ENCODE measurements at places on chromosomes 13 and 19.

DNA sequence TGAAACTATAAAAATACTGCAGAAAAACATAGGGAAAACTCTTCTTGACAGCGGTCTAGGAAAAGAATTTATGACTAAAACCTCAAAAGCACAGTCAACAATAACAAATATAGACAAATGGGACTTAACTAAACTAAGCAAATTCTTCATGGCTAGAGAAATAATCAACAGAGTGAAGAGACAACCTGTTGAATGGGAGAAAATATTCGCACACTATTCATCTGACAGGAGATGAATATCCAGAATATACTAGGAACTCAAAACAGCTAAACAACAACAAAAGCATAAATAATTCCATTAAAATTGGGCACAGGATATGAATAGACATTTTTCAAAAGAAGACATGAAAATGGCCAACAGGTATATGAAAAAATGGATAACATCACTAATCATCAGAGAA, 303.6 kb upstream of the PRR20A start:
- H3K27ac ChIP-seq, result no peak overlapping the region
- no peaks in the 10 kb centered on the region for H3K36me3 ChIP-seq
- H3K27me3 ChIP-seq, result no peaks in the 10 kb centered on the region
- DNase-seq, result no peak

GRCh38 chr19:36418287-36419001, at the start of gene ZFP82:
Gene ZFP82, minus strand, starts transcription at chr19:36418644. Its CDS starts 8,855 bp downstream, at chr19:36409789.
- H3K27me3 ChIP-seq, result no peaks in the 10 kb centered on the region
- no peaks in the 10 kb centered on the region for H3K36me3 ChIP-seq
- peak within 1 kb of the TSS; percentile 93 for H3K4me3 ChIP-seq
- DNase-seq, result peak; percentile 95
- H3K4me1 ChIP-seq, result peaks cover 12% of the 10 kb centered on the region

- peaks cover 83% of the 10 kb centered on the region for H3K27me3 ChIP-seq
- H3K27ac ChIP-seq, result no peak within 1 kb of the TSS
- DNase-seq, result no peak
- H3K4me1 ChIP-seq, result peaks cover 21% of the 10 kb centered on the region
These were observed at the start of gene RTBDN for GRCh38 chr19:12834566-12834943. Gene RTBDN, minus strand, starts transcription at chr19:12834579. Its CDS starts 4,600 bp downstream, at chr19:12829979.

GRCh38 chr19:4977299-4978174, 8.6 kb downstream of the KDM4B start:
- H3K27ac ChIP-seq, result no peak overlapping the region
- peaks cover 35% of the 10 kb centered on the region for H3K4me1 ChIP-seq
- peak; percentile 72 for DNase-seq
- no peaks in the 10 kb centered on the region for H3K27me3 ChIP-seq
- H3K4me3 ChIP-seq, result no peak overlapping the region
- H3K36me3 ChIP-seq, result peaks cover 7% of the 10 kb centered on the region

DNA sequence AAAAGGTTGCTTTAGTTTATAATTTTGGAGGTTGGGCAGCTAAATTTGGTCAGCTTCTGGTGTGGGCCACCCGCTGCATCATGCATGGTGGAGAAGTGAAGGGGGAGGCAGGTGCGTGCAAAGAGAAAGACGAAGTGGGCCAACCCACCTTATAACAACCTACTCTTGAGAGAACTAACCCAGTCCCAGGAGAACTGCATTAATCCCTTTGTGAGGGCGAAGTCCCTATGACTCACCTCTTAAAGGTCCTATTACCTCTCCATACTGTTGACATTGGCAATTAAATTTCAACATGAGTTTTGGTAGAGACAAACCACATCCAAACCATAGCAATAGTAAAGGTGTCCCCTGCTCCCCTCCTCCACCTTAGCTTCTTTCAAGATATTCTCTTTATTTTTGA, 7.7 kb upstream of the FGF9 start:
- H3K4me1 ChIP-seq, result no peaks in the 10 kb centered on the region
- no peak overlapping the region for H3K27ac ChIP-seq
- no peak overlapping the region for H3K4me3 ChIP-seq
- DNase-seq, result no peak
- H3K36me3 ChIP-seq, result no peaks in the 10 kb centered on the region

GRCh38 chr13:106220211-106220610, 315.3 kb downstream of the EFNB2 start:
- no peaks in the 10 kb centered on the region for H3K27me3 ChIP-seq
- no peak overlapping the region for H3K27ac ChIP-seq
- DNase-seq, result no peak
- no peaks in the 10 kb centered on the region for H3K4me1 ChIP-seq
- H3K36me3 ChIP-seq, result no peaks in the 10 kb centered on the region

GRCh38 chr13:20487927-20488326, 37.7 kb downstream of the CRYL1 start:
- H3K4me1 ChIP-seq, result peaks cover 5% of the 10 kb centered on the region
- no peaks in the 10 kb centered on the region for H3K27me3 ChIP-seq
- DNase-seq, result peak; percentile 59
- no peak overlapping the region for H3K27ac ChIP-seq

- DNase-seq, result no peak
- no peak overlapping the region for H3K27ac ChIP-seq
- peaks cover 3% of the 10 kb centered on the region for H3K27me3 ChIP-seq
- peaks cover 6% of the 10 kb centered on the region for H3K4me1 ChIP-seq
- H3K4me3 ChIP-seq, result no peak overlapping the region
These were observed 19.8 kb upstream of the FXYD3 start for GRCh38 chr19:35095667-35096368.

DNA sequence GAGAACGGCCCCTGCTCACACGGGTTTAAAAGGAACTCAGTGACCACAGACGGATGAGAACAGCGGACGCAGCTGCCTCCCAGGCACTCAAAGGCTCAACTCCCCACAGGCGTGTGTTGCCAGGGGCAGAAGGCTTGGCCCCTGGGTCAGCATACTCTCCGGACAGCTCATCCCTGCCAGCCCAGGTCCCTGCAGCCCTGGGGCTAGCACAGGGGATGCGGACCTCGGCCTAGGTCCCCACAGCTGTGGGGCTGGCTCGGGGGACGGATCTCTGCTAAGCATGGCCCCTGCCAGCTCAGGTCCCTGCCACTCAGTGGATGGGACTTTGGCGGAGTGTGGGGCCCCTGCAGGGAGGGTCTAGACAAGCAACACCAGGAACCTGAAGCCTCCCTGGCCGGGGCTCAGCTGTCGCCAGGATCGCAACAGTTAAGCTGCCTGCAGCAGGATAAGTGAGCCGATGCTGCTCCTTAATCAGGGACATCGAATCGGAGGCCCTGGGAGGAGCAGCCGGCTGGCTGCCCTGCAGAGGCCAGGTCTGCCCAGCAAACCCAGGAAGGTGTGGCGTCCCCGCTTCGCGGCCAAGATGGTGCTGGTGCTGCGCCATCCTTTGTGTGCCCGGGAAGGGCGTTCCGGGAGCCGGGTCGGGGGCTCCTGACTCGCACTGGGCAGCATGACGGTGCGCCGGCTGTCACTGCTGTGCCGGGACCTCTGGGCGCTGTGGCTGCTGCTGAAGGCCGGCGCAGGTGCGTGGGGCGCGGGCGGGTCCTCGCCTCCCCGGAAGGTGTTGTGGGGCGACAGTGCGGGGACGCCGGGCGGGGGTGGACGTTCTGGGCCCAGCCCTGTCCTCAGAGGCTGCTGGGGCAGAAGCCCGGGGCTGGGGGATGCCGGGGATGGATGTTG, 32.5 kb downstream of the MCF2L start:
- DNase-seq, result peak; percentile 91
- peak overlapping the region; percentile 46 for H3K4me3 ChIP-seq

DNA sequence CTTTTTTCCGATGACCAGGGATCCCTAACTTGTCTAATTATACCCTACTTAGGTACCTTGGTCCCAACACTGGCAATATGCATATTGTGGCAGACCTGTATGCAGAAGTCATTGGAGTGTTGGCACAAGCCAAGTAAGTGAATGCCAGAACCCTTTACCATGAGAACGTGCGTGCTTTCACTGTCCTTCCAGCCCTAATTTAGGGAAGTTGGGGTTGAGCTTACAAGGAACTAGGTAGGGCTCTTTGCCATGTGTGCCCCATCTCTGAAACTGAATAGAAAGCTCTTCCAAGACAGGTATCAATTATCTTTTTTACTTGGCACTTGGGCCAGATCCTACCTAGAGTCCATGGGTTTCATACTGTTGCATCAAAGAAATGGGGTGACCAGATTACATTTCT, 93.2 kb downstream of the FRY start:
- no peak overlapping the region for H3K4me3 ChIP-seq
- H3K36me3 ChIP-seq, result peaks cover 3% of the 10 kb centered on the region
- peak overlapping the region; percentile 25 for H3K27ac ChIP-seq

GRCh38 chr19:46014941-46015686, 7.7 kb downstream of the PGLYRP1 start:
- H3K4me3 ChIP-seq, result no peak overlapping the region
- H3K27ac ChIP-seq, result no peak overlapping the region
- peaks cover 32% of the 10 kb centered on the region for H3K27me3 ChIP-seq
- H3K4me1 ChIP-seq, result peaks cover 17% of the 10 kb centered on the region
- peaks cover 9% of the 10 kb centered on the region for H3K36me3 ChIP-seq
